ENCODE measurements at places on chromosomes 2 and 18.

- no peak for DNase-seq
Observed at GRCh38 chr2:69169655-69170389, 156.8 kb downstream of the ANTXR1 start.

DNA sequence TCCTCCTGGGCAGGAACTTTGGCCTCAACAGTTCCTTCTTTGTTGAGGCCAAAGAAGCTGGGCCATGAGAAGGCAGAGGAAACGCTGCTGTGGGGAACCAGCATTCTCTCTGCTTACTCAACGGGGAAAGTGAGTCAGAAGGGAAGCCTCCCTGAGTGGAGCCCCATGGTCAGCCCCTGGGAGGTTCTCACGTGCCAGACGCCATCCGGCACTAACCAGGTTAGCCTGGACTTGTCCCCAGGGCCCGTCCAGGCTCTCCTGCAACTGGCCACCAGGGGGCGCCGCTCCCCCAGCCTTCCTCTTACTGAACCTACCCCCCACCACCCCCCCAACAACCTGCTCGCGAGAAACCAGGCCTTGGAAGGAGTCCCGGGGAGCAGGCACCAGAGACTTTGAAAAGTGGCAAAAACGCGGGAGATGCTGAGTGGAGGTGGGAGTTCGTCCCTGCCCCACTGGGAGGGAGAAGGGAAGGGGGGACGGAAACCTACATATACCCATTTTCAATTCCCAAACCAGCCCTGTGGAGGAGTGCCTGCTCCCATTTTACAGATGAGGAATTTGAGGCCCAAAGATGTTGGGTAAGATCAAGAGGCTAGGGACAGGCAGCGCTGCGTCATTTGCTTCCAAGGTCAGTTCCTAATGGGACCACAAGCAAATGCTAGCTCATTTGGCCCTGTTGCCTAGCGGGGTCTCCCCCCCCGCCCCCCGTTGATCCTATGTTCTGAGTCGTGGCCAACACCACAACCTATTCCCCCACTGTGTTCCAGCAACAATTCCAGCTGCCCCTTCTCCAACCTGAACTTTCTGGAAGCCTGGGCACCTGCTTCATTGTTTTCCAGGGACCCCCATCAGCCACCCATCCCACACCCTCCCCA, 20.0 kb downstream of the TEX44 start:
- peak; percentile 86 for DNase-seq

- DNase-seq: no peak
Observed at GRCh38 chr2:19419211-19419880, 60.9 kb upstream of the OSR1 start.

GRCh38 chr2:221845021-221845365, 272.9 kb upstream of the EPHA4 start:
- no peak for DNase-seq

- DNase-seq: peak; percentile 49
Observed at GRCh38 chr18:77061946-77062517, 70.6 kb downstream of the MBP start.

DNA sequence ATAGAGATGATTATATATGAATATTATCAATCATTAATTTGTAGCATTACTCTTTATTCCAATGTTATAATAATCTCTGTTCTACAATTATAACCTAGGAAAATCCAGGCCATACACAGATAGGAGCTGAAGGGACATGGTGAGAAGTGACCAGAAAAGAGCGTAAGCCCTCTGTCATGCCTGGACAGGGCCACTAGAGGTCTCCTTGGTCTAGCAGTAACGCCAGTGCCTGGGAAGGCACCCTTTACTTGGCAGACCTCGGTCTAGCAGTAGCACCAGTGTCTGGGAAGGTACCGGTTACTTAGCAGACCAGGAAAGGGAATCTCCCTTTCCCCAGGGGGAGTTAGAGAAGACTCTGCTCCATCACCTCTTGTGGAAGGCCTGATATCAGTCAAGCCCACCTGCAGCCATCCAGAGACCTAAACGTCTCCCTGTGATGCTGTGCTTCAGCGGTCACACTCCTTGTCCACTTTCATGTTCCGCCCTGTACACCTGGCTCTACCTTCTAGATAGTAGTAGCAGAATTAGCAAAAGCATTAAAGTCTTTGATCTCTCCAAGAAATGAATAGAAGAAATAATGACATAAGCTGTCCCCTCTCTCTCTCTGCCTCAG, 447.5 kb upstream of the FSIP2 start:
- DNase-seq: peak; percentile 1

GRCh38 chr2:236945431-236946016, 140.2 kb upstream of the COPS8 start:
- no peak for DNase-seq

GRCh38 chr2:135121016-135121657, 69.0 kb downstream of the RAB3GAP1 start:
- no peak for DNase-seq

GRCh38 chr2:85431570-85432205, 13.2 kb downstream of the SH2D6 start:
- no peak for DNase-seq

- DNase-seq: no peak
Observed at GRCh38 chr2:69577467-69578197, 65.9 kb downstream of the AAK1 start.

- DNase-seq: no peak
Observed at GRCh38 chr18:31667185-31667584, 17.2 kb downstream of the B4GALT6 start.

- DNase-seq: no peak
Observed at GRCh38 chr18:28287146-28287545, 110.2 kb upstream of the CDH2 start.

GRCh38 chr2:216776066-216776850, 80.9 kb upstream of the IGFBP5 start:
- no peak for DNase-seq

DNA sequence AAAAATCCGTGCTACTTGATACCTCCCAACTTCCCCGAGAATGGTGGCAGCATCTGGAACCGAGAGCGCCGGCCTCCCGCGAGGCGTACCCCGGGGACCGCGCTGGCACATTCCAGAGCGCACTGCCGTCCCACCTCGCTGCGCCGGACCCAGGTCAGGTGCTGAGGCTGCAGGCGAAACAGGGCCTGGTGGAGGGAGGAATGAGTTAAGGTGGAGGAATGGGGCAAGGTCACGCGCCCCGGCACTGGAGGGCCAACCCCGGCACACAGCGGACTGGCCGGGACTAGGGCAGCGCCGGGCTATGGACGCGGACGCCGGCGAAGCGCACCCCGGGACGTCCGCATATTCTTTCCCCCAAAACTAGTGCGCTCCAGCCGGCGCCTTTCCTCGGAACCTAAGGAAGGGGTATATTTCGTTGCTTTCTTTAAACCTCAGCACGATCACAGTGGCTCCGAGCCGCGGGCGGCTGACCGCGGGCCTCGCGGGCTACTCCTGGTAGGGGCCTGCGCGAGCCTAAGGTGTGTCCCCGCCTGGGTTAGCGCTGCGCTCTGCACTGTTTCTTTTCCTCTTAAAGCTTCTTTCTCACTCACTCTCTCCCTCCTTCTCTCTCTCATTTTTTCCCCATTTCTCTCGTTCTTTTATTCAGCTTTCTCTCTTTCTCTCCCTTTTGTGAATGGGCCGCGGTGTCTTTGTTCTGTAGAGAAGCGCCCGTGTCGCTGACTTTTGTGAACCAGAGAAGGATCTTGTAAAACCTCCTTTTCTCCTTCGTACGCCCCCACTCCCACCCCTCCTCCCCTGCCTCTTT, 2.1 kb upstream of the OTX1 start:
- no peak for DNase-seq

DNA sequence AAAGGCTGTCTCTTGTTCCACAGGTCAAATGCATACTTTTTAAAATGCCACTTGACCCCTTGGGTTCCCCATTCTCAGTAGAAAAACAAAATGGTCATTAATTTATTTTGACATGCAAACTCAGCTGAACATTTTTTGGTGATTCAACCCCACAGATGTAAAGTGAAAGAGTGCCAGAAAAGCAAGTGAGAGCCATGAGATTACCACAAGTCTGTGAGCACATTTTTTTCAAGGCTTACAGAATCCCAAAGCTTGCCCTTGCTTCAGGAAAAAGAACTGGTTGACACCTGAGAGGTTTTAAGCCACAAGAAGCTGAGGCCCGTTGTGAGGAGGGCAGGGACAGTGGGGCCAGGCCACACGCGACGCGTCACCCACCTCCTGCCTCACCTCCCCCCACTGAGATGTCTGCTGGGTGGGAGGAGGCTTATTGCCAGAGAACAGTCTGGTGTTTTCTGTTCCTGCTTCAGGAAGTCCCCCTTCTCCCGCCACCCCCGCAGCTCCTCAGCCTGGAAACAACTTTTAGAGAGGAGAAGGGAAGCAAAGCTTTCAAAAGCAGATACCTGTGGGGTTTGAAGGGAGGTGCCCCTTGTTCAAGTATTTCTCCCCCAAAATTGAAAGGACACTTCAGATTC, 70.4 kb upstream of the CYP1B1 start:
- no peak for DNase-seq

GRCh38 chr18:24669502-24669901, 209.1 kb downstream of the HRH4 start:
- no peak for DNase-seq

GRCh38 chr18:69981948-69982347, 34.3 kb upstream of the CD226 start:
- no peak for DNase-seq

DNA sequence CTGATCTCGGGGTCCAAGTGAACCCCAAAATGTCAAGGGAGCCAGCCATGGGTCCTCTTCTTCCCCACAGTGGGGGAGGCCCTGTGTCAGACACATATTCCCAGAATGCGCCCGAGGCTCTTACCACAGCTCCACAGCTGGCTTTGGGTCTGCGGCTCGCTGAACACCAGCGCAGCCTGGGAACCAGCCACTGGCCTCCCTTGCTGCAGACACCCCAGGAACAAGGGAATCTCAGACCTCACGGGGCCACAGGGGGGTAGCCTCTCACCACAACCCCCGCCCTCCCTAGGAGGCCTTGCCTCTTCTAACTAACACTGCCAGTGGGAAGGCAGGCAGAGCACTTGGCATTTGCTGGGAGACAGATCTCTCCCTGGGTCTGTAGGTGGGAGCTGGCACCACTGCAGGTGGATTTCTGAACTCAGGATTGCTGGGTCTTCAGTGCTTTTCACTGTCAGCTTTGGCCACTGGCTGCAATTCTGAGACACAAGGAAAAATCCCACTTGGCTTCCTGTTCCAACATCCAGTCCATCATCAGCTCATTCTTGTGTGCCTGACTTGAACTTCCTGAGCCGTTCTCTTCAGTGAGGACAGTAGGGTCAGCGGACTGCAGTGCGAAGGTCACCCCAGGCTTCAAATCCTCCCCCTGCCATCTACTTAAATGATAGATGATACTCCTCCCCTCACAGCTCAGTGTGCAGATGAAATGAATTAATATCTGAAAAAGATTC, 128.7 kb downstream of the CAPN13 start:
- no peak for DNase-seq

DNA sequence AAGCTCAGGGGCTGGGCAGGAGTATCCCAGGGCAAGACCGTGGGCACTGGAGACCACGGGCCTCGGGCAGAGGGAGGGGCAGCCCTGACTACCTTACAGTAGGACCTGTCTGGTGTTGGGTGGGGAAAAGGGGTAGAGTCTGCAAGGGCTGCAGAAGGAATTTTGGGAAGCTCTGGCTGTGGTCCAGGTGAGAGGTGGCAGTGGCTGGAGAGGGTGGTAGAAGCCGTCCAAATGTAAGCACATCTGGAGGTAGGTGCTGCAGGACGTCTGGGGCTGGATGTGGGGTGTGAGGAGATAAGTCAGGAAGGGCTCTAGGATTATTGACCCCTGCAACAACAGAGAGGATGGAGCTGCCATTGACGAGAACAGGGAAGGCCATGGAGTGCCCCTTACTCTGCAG, 486.7 kb downstream of the EIPR1 start:
- DNase-seq: no peak

DNA sequence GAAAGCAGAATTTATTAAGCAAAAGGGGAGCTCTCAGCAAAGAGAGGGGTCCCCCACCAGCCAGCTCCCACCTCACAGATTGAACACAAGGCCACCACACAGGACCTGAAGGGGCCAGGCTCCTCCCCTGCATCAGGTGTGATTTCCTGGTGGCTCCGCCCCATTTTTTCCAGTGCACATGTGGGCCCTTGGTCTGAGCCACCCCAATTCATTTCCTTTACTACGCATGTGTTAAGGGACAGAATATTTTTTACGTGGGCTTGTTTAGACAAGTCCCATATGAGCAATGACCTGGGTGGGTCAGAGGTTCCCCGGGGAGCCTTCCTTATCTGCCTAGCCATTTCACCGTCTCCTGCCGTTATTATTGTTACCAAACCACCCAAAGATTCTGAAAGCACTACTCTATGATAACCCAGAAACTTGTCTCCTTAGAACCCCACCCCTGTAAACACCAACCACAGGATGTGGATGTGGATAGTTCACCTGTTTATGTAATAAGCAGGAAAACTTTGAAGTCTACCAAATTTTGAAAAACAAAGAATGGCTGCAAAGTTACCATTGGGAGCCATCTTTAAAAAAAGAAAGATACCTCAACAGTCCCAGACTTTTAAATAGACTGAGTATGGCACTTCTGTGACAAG, 191.7 kb downstream of the CD226 start:
- no peak for DNase-seq

- no peak for DNase-seq
Observed at GRCh38 chr2:217555081-217555876, 447.5 kb downstream of the TNS1 start.

DNA sequence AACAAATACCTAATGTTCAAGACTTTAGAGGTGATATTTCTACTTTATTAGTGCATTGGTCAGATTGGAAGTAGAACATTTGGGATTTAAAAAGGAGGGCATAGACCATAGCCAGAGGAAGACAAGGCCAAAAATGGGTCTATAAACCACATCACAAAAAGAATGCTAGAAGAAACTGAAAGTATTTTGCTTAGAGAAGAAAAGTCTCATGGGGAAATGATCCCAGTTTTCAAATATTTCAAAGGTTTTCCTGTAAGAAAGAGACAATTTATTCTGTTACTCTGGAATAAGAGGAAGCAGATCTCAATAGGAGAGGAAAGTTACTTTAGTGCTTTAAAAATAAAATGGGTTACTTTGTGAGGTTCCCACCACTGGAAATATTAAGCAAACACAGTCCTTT, 341.4 kb downstream of the TNS1 start:
- no peak for DNase-seq
